ENCODE measurements at places on chromosomes 16 and 17. TPM values are rescaled to one million over a fixed set of nuclear protein-coding genes. Genes with fewer than 3 reads are reported as not detected.
A peak's percentile ranks its signal among the peaks of the same experiment; 100 is the strongest.

ACSM2A gene
- not detected for total RNA-seq

SPNS2 gene
- total RNA-seq: 6.2 TPM

KIF2B gene
- total RNA-seq: not detected

DNA sequence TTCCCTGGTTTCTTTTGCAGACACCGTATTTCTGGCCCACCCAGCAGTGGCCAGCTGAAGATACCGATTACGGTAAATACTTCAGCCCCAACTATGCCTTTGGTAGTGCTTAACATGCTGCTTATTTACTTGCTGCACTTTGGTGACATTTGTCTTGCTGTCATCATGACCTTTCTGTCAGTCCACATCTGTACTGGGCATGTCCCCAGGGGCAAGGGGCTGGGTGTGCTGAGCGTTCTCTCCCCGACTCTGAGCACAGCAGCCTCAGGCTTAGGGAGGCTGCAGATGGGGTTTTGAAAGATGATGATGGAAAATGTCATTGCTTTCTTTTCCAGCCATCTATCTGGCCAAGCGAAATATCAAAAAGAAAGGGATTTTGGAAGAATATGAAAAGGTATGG, 23.3 kb downstream of the RGS9 start:
- DNase-seq: no peak
- no peaks in the 10 kb centered on the region for H3K4me1 ChIP-seq
- no peak overlapping the region for H3K27ac ChIP-seq
- H3K36me3 ChIP-seq: no peaks in the 10 kb centered on the region

GRCh38 chr17:77888242-77889134, 70.0 kb upstream of the TNRC6C start:
- no peak for DNase-seq
- no peaks in the 10 kb centered on the region for H3K36me3 ChIP-seq
- H3K4me1 ChIP-seq: peaks cover 7% of the 10 kb centered on the region
- H3K27me3 ChIP-seq: no peaks in the 10 kb centered on the region
- H3K27ac ChIP-seq: peak overlapping the region; percentile 43
- H3K4me3 ChIP-seq: peak overlapping the region; percentile 69

- H3K4me1 ChIP-seq: no peaks in the 10 kb centered on the region
- H3K4me3 ChIP-seq: no peak overlapping the region
- no peaks in the 10 kb centered on the region for H3K36me3 ChIP-seq
- H3K27ac ChIP-seq: no peak overlapping the region
- H3K27me3 ChIP-seq: no peaks in the 10 kb centered on the region
- DNase-seq: no peak
Observed at GRCh38 chr16:57012353-57012752, 23.0 kb downstream of the NLRC5 start.

DNA sequence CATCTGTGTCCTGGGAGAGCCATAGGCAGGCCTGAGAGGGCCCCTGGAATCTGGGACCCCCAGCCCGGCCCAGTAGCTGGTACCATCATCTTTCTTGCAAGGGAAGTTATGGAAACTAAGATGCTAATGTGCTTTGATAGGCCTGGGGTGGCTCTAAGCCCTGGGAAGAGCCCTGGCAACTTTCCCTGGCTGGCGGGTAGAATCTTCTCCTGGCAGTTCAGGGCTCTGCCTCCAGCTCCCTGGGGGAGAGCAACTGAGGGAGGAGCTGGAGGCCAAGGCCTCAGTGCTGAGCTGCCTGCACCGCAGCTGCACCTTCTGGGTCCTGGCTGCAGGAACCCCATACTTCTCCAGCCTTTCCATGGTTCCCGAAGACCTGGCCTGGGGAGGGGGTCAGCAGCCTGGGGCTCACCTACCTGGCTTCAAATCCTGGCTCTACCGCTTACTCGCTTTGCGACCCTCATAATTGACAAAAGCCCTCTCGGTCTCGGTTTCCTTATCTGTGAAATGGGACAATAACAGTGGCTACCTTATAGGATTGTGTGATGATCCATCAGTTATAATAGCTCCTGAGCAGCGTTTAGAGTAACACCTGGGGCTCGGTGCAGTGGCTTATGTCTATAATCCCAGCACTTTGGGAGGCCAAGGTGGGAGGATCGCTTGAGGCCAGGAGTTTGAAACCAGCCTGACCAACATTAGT, 333.7 kb downstream of the SEC14L1 start:
- peak overlapping the region; percentile 33 for H3K27ac ChIP-seq
- H3K4me3 ChIP-seq: no peak overlapping the region
- H3K27me3 ChIP-seq: no peaks in the 10 kb centered on the region
- no peak for DNase-seq
- no peaks in the 10 kb centered on the region for H3K36me3 ChIP-seq

DNA sequence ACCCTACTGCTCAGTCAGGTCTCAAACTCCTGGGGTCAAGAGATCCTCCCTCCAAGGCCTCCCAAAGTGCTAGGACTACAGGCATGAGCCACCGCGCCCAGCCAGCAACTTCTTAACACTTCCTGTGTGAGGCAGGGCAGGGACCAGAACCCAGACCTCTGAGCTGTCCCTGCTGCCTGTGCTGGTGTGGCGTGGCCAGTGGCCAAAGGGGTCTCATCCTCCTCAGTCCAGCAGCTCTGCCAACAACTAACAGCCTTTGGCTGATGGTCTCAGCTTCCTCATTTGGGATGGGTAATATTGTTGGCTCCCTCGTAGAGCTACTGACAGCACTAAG, 1.4 kb upstream of the LLGL1 start:
- H3K4me1 ChIP-seq: peaks cover 11% of the 10 kb centered on the region
- no peak for DNase-seq

All from psoas muscle (tissue), 8 donors.